Omental fat pad (tissue), 4 donors: ENCODE measurements at places on chromosomes 4 and X.

DNA sequence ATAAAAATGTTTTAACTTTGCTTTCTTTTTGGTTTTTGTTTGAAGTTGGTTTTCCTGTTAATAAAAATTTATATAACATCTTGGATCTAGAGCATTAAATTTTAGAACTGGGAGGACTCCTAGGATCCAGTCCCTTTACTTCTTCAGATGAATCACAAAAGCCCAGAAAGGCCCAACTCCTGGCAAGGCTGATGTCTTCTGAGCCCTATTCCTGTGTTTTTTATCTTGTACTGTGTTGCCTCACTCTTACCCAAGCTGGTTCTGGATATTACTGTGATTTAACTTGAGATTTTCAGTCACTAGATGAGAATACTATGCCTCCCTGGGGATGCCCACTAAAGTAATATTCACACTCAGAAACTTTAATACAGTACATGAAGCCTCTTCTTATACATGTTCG lies 127.1 kb upstream of the GALNT7 start:
- no peak for DNase-seq

- DNase-seq = no peak
These were observed 35.4 kb upstream of the SORCS2 start for GRCh38 chr4:7156761-7157488.

DNA sequence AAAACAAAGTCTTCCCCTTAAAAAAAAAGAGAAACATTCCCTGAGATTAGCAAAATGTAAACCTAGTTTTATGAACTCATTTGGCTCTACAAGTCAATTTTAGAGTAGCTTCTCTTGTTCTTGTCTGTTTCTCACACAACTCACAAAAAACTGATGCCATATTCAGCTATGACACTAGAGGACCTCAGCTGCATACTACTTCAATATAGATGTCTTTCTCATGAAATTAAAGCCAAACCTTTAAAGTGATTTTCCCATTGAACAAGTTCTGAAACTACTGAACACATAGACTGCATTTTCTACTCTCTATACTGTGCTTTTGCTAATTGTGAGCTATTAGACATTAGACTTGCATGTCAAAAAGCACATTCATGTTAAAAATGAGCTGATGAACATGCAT lies 49.8 kb downstream of the TBCK start:
- DNase-seq = no peak

DNA sequence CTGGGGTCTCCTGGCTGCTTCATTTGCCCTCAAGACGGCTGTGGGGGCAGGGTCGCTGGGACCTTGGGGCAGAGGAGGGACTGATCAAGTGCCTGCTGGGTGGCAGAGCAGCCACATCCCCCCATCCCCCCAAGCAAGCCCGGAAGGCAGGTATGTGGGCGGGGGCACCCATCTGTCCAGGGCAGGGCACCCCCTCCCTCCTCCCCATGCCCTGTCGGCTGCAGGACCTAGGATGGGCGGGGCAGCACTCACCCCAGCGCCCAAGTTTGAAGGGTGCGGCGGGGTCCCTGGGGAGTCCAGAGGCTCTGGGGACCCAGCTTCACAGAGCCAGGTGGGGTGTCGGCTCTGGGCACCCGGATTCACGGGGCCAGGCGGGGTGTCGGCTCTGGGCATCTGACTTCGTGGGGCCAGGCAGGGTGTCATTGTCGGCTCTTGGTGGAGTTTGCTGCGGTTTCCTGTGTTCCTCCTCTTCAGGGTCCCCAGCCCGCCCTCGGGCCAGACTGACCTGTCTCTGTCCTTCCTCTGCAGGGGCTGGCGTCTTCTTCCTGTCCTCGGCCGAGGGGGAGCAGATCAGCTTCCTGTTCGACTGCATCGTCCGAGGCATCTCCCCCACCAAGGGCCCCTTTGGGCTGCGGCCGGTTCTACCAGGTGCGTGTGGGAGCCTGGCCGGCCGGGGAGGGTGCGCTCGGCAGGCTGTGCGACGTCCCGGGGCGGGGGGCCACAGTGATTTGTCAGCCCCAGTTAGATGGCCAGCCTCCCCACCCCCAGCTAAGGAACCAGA lies 22.1 kb downstream of the DOK7 start:
- DNase-seq = no peak

GRCh38 chrX:41265615-41266014 lies 68.3 kb upstream of the DDX3X start:
- no peak for DNase-seq

DNA sequence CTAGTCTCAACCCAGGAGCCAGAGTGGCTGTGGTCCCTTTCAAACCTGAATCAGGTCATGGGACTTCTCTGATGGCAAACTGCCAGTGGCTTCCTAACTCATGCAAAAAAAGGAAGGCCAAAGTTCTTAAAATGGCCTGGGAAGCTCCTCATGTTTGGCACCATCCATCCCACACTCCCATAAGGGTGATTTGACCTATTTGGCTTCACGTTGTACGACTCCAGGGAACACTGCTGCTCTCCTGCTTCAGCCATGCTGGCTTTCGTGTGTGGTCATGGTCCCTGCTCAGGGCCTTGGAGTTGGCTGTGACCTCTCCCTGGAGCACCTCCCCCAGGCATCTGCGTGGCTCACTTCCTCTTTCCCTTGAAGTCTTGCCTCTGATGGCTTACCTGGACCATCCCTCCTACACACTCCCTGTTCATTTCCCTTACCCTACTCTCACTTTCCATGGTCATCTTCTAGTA lies 12.8 kb upstream of the TMSB4X start:
- no peak for DNase-seq

GRCh38 chr4:26420438-26420837 lies 69.8 kb downstream of the CCKAR start:
- DNase-seq = no peak

DNA sequence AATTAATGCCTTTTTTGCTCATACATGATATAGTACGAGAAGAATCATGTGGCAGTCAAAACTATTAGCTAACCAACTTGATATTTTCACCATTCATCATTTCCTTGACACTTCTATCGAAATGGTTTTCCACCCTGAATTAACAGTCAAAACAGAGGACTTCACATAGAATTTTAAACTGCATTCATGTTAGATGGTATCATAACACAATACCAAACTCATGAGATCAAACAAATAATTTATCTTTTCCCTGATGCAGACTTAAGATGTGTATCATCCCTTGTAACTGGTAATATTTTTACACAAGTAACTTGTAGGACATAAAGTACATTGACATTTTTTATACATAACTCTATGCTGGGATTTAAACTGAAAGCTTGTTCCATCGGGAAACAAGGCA lies 18.2 kb upstream of the ANTXR2 start:
- no peak for DNase-seq

DNA sequence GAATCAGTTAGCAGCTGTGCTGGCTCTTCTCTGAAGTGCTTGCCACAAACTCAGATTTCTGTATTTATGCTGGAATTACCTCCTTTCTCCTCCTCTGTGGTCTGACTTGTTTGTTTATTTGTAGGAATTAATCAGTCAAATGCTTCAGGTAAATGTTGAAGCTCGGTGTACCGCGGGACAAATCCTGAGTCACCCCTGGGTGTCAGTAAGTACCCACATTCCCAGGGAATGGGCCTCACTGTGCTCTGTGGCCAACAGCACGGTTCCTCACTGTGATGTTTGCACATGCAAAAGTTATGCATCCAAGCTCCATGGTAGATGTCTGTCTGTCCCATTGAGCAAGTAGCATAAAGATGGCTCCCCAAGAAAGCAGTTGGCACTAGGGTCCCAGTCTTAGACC lies 169.9 kb downstream of the DCLK2 start:
- DNase-seq = no peak

DNA sequence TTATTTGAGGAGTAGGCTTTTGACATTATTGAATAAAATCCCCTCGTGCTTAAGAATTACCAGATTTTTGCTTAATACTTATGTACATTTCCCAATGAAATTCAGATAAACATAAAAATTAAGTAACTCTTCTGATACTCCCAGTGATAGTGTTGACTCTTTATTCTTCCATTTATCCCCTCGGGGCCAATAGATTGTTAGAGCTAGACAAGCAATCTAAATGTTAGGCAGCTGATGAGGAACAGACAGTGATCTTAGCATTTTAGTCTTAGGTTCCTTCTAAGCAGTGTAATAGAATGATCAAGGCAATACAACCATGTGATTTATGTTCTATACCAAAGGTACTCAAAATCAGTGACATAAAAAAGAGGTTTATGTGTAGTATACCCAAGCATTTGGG lies 68.7 kb downstream of the USP9X start:
- DNase-seq = no peak

- no peak for DNase-seq
These were observed 32.0 kb downstream of the STIM2 start for GRCh38 chr4:26892480-26893150.

GRCh38 chr4:152554742-152555141 lies 18.9 kb upstream of the FBXW7 start:
- DNase-seq = no peak

DNA sequence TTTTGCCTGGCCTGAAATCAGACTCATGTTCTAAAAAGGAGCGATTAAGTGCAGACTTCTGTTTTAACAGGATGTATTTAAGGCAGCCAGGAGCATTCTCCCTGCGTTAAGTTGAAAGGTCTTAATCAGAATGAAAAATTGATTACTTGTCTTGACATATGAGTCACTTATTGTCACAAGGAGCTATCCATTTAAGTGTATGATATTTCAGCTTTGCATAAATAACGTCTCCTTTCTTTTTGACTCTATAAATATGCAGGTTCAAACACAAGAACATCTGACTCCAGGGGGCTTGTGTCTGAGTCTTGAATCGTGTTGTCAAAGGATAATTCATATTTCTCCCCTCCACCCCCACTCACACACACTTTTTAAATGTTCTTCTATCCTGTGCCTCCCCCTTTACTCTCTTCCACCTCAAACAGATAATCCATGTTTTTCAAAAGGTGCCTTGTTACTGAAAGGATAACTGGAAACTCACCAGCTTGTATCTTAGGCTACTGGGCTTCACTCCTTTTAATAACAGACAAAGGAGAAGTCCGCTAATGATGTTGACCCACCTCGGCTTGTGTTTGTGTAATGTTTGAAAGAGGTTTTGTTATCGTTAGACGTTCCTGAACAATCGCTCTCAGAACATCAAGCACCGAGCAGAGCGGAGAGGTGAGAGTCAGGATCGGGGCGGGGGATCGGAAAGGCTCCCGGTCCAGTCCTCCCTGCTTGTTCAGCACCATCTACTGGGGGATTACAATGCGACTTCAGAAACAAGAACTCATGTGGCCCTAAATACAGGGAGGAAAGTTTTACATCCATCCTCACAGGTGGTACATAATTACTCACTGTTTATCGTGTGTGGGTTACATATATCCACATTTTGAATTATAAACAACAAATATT lies 107.5 kb upstream of the RPL34 start:
- DNase-seq = no peak

DNA sequence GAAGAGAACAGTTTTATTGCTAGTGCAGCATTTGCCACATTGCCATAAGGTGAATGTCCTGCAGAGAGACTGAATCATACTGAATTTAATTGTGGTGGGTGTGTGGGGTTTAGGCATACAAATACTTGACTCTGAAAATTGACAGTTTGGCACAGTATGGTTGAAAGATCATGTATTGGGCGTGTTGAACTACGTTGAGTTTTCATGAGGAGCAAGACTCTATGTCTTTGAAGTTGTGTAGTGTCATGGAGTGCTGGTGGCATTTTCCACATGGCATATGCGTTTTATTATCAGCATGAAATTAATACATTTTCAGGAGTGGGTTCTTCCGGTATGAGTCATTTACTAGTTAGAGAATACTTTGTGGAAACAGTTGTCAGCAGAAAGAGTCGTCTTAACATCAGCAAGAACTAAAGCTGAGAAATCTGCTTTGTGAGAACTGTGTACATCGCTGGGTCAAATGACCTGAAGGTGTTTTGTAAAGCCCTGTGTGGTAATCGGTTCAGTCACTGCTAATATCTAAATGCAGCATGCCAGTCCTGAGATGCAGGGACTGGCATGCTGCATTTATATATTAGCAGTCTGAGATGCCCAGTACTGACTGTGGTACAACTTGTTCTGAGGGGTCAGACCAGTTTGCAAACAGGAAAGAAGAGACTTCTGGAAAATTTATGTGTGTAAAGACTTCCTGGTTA lies 50.3 kb downstream of the ARHGAP10 start:
- DNase-seq = no peak

DNA sequence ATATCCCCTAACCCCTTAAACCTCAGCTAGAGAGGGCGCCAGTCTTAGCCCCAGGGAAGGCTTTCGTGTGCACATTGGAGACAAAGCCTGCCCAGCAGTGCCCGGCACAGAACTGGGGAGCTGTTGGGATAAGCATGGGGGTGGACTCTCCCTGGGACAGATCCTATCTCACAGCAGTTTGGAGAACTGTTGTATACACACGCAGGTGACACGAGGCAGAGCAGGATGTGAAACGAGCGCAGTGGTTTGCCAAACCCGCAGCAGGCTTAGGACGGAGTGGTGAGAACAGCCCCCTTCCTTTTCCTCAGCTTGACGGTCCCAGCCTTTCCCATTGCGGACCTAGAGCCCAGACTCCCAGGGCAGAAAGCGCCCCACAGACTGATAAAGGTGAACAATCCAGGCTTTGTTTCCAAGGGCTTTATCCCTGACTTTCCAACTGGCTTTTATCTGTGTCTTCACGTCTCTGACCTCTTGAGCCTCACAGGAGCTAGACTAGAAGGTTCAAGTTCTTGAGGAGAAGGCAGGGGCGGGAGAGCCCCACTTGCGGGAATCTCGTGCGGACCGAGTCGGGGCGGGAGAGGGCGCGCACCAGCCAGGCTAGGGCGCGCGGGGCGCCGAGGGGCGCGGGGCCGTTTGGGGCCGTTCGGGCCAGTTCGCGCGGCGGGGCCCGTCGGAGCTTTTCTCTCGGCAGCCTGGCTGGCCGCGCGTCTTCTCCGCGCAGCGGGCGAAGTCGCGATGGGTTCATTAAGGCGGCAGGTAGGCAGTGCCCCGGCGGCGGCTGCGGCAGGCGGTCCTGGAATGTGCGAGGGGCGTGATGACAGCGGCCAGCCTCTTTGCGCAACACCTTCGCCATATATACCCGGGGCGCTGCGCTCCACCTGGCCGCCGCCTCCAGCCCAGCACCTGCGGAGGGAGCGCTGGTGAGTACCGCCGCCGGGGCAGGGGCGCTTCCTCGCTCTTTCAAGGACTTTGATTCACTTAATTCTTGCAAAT lies at the start of gene SLC34A2:
Gene SLC34A2, plus strand, starts transcription at position 881 of the 993 bp plus-strand sequence. CDS start 6,650 bp downstream, outside the sequence.
- DNase-seq = no peak

DNA sequence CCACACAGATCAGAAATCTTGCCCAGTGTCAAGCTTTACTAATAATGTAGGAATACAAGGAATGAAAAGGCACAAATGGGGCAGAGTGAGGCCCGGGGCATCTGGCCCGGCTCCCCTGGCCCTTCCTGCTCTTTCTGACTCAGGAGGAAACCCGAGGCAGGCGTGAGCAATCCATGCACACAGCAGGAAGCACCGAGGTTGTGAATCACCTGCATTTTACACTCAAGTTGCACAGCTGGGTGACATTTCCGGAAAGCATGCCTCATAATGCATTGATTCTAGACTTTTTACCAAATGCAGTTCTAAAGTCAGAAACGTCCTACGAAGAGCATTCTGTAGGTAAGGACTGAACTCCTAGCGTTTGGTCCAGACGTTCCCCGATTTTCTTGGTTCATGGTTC lies 38.9 kb downstream of the PRIMPOL start:
- no peak for DNase-seq

DNA sequence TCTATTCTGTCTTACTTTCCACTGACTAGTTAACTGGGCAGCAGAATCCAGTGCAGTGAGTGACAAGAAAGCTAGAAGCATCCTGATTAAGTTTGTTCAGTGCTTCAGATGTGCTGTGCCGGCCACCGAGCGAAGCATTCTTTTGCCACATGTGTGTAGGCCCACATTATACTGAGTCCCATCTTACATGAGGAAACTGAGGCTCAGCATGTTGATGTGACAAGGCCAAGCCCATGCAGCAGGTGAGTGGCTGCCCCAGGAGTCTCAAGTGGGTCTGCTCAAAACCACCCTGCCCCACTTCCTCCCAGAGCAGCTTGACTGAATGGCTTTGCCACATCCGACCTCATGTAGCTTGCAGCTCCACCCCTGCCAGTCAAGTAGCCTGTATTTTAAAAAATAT lies 50.5 kb downstream of the RHOH start:
- no peak for DNase-seq
